ENCODE measurements at places on chromosomes 6 and 20. TPM values are rescaled to one million over a fixed set of nuclear protein-coding genes. Genes with fewer than 3 reads are reported as not detected.

Gene SLC35F1
- not detected for total RNA-seq

Gene OPRL1
- total RNA-seq, result 0.41 TPM

- peaks cover 7% of the 10 kb centered on the region for H3K27me3 ChIP-seq
- no peaks in the 10 kb centered on the region for H3K4me1 ChIP-seq
- H3K27ac ChIP-seq, result no peak overlapping the region
- no peak for DNase-seq
- H3K36me3 ChIP-seq, result no peaks in the 10 kb centered on the region
These were observed 5.5 kb upstream of the CHRNA4 start for GRCh38 chr20:63366390-63367365.

GRCh38 chr6:3240595-3240994 is 13.1 kb upstream of the TUBB2B start:
- no peaks in the 10 kb centered on the region for H3K4me1 ChIP-seq
- no peak overlapping the region for H3K4me3 ChIP-seq
- DNase-seq, result no peak

DNA sequence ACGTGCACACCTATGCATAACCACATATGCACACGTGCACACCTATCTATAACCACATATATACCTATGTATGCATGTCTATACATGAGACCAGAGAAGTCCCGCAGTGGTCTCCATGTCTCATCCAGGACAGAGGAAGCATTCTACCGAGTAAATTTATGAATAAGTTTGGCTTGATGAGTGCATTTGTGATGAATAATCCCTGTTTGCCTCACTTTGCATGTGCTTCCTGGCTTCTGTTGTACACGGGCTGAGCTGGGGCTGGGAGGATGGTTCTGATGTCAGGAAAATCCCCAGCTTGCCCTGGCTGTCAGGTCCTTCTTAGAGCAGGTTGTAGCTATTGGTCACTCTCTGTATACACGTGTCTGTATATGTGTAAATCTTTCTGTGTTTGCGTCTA is 157.6 kb upstream of the RPS6KA2 start:
- no peak for DNase-seq
- H3K4me3 ChIP-seq, result no peak overlapping the region
- no peak overlapping the region for H3K27ac ChIP-seq
- H3K27me3 ChIP-seq, result peaks cover 6% of the 10 kb centered on the region

- H3K36me3 ChIP-seq, result no peaks in the 10 kb centered on the region
- H3K4me1 ChIP-seq, result no peaks in the 10 kb centered on the region
- no peak overlapping the region for H3K27ac ChIP-seq
- DNase-seq, result no peak
- no peak overlapping the region for H3K4me3 ChIP-seq
- H3K27me3 ChIP-seq, result no peaks in the 10 kb centered on the region
These were observed 85.4 kb upstream of the FOXQ1 start for GRCh38 chr6:1226277-1227099.

GRCh38 chr6:114650891-114651290 is 308.1 kb upstream of the HS3ST5 start:
- H3K27ac ChIP-seq, result no peak overlapping the region
- H3K4me1 ChIP-seq, result no peaks in the 10 kb centered on the region
- DNase-seq, result no peak
- no peak overlapping the region for H3K4me3 ChIP-seq

DNA sequence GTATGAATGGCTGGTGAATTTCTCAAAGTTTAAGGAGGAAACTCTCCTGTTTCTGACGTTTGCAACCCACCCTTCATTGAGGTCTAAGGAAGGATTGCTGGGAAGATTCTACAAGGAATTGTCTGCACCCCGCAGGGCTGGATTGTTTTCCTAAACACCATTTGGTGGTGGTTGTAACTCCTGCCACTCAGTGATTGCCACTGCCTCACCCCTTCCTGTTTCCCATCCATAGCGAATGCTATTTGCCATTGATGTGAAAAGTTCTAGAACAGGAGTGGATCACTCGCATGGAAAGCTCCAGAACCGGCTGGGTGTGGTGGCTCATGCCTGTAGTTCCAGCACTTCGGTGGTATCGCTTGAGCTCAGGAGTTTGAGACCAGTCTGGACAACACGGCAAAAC is 8.7 kb upstream of the DSP start:
- no peak overlapping the region for H3K27ac ChIP-seq
- peaks cover 66% of the 10 kb centered on the region for H3K27me3 ChIP-seq
- no peaks in the 10 kb centered on the region for H3K36me3 ChIP-seq
- H3K4me1 ChIP-seq, result no peaks in the 10 kb centered on the region
- DNase-seq, result no peak
- no peak overlapping the region for H3K4me3 ChIP-seq

Measured in activated T-helper 2 cell treated with anti-CD3 and anti-CD28 coated beads, Interferon-gamma antibody, Interleukin-2, Interleukin-4, amounts not matched to agents 10 μg/mL and 5 μg/mL and 100 μg/mL, durations not matched to agents 14 hours and 24 hours and 36 hours (primary cell).